ENCODE measurements at places on chromosomes 7 and 10.
A peak's percentile ranks its signal among the peaks of the same experiment; 100 is the strongest.

DNA sequence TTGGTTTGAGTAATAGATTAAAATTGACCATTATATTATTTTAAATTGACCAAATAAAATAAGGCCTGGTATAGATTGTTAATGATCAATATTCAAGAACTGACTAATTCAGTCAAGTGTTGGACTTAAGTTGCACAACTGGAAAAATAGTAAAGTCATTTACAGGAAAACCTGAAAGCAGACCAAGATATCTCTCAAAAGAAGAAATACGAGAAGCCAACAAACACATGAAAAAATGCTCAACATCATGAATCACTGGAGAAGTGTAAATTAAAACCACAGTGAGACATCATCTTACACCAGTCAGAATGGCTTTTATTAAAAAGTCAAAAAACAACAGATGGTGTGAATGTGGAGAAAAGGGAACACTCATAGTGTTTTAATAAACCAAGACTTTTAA, 80.4 kb upstream of the MALRD1 start:
- no peak for DNase-seq

- DNase-seq, result no peak
Observed at GRCh38 chr7:14806891-14807290, 95.7 kb downstream of the DGKB start.

DNA sequence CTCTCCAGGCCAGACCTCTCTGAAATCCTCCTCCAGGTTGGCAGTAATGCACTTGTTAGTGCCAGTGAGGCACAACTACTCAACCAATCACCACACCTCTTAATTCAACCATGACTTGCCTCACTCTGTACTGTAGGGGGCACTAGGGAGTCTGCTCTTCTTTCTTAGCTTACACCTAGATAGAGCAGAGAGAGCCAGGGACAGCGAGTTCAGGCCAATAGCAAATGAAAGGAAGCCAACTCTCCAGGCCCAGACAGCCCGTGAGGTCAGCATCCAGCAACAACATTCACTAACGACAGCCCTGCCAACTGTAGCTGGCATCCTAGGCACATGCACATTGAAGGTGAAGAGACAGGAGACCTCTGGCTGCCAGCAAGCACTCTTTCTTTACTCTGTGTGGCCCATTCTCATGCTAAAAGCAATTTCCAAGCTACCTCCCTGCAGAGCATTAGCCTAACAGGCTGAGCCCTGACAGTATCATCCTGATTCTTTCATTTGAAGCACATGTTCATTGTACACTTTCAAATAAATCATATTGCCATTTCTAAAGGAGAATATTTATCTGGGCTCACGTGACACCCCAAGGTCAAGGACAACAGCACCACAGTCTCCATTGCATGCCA, 136.3 kb downstream of the DPY19L1 start:
- DNase-seq, result no peak

DNA sequence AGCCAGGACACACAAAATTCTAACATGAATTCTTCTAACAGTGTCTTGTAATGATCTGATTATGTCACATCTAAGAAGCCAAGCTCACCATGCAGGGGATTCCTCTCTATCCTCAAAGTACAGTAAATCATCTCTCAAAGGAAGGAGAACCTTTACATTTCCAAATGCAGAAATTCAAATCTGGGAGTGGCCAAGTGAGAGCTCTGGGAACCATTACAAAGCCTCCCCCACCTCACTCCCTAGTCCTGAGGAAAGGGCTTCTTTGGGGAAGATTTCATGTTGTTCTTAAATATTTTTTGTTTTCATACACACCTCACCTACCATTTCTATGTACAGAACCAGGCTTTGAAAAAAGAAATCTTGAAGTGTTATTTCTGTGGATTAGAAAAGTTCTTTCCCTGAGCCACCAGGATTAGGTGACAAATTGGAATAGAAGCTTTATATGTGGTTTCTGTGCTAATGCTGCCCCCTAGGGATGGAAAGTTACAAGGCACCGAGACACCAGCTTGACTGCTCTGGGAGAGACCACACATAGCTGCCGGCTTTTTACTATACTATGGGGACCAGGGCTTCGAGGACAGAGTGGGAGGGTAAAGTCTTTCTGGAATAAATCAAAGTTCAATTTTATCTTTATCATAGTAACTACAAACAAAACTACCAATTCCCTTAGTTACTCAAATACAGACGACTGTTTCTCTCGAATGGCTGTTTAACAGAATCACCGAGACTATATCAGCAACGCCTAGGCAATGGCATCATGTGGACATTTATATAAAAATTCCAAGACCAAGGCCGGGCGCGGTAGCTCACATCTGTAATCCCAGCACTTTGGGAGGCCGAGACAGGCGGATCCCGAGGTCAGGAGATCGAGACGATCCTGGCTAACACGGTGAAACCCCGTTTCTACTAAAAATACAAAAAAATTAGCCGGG, 116.1 kb downstream of the RNF216 start:
- DNase-seq, result peak; percentile 46

- DNase-seq, result no peak
Observed at GRCh38 chr10:17455015-17455520, 673 bp upstream of the ST8SIA6 start.

DNA sequence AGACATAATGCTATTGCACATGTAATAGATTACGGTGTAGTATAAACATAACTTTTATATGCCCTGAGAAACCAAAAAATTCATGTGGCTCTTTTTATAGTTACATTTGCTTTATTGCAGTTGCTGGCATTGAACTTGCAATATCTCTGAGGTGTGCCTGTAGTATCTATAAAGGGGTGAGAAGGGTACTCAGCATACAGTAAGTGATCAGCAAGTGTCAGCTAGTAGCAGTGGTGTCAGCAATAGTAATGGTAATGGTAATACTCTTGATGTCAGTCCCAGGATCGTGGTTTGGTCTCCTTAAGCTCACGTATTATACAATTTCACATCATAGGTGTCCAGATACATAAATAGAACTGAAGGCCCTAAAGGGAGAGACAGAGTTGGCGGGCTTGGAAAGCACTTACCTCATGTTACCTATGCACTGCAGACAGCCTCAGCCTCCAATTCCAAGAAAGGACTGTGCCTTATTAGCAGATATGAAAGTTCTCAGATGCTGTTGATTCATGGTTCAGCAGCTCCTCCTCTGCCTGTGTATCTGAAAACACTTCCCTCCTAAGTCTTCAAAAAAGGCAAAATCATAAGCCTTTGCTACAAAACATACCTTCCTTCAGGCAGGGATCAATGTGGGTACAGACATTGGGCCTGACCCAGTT, 6.6 kb upstream of the GIMAP7 start:
- no peak for DNase-seq

DNA sequence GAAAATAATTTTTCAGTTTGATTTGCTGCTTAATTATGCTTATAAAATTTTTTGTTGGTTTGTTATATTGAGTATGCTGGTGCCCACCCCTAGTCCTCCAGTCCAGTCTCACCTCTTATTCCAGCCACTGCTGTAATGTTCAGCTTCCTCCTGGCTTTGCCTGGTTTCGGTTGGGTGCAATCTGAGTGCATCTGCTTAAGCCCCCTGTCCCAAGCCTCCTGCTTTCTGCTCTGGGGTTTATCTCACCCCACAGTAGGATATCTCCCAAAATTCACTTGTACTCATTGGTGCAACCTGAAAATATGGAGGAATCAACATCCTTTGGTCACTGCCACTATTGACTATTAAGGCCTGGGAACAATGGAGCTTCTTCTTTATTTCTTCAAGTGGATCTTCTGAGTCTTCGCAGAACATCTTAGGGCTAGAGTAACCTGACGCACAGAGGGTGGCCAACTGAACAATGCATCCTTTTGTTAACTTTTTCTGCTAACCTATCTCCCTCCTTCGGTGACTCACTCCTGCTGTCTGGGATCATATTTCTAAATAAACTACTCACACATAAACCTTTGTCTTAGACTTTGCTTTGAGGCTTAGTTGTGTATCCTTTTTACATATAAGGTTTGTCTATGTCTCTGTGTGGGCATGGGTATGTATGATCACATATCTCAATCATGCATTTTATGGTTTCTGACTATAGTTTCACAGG, 19.1 kb upstream of the SOSTDC1 start:
- DNase-seq, result no peak

GRCh38 chr7:6284055-6284400, 11.6 kb upstream of the CYTH3 start:
- DNase-seq, result no peak

GRCh38 chr10:125344573-125345171, 184.3 kb upstream of the CTBP2 start:
- DNase-seq, result no peak

DNA sequence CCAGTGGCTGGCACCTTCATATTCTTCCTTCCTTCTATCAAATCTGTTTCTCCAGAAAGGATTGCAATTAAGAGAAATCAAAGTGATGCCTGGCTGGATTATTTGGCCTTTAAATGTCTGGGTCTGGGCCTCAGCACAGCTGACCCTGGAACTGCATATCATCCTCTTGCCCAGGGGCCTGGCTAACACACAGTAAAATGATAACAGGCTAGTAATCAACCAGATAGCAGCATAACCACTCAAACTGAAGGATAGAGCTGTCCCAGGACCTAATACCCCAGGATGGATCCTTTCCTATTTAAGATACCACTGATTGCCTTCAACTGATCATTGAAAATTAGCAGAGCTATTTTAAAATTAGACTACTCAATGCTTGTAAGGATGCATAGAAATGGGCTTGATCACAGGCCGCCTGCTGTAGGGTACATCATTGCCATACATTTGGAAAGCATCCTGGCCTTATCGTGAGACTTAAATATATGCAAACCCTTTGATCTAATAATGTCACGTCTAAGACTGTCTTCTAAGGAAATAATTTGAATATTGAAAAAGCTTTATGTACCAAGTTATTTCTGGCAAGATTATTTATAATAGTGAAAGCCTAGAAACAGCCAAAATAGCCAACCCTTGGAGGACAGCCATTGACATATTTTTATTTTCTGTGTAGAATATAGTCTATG, 144.0 kb upstream of the CHST15 start:
- DNase-seq, result no peak

DNA sequence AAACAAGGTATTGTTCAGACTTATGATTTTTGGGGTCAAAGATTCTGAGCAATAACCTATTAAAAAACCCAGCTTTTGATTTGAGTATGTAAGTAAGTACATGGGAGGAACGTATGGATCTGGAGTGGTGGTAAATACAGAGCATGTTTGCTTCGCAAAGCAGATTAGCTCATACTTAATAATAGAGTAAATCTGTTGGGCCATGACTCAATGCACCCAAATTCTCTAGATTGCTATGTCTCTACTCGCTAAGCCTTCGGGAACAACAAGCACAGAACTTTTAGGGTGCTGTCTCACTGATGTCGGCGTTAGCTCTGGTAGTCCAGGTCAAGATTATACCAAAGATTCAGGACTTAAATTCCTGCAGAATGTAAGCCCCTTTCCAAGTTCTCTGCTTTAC, 807 bp upstream of the MINPP1 start:
- no peak for DNase-seq

GRCh38 chr10:5895804-5896203, 5.8 kb downstream of the FBH1 start:
- DNase-seq, result no peak

DNA sequence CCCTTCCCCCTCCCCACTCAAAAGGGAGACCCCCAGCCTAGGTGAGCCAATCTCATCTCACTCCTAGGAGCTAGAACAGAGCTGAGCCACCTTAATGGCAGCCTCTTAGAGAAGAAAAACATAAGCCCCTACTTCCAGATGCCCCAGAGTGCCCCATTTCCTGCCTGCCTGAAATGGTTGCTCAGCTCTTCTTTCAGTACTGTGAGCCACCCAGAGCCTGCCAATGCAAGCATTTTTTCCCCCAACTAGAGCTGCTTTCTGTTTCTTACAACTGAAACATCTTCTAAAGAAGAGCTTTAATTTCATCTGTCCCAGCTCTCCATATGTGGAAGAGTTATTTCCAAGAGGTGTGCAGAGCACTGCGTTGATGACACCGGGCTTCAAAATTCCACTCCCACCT, 136.7 kb downstream of the PLPP4 start:
- DNase-seq, result no peak

DNA sequence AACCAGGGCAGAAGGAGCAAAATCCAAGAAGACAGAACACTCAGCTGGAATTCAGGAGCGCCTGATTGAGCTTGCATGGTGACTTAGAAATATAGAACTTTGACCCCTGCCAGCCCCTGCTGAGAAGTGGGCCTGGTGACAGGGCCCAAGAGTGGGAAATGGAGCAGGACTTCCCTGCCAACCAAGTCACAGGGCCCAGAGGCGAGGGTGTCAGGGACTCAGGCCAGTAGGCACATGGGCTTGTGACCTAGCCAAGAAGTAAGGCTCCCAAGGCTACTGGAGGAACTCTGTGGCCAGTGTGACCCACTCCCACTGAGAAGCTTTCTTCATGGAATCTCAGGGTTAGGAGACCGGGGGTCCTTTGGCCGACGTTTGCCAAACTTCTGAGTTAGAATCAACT, 31.9 kb downstream of the LRRC20 start:
- no peak for DNase-seq

- no peak for DNase-seq
Observed at GRCh38 chr7:79730971-79731370, 277.5 kb upstream of the MAGI2 start.

DNA sequence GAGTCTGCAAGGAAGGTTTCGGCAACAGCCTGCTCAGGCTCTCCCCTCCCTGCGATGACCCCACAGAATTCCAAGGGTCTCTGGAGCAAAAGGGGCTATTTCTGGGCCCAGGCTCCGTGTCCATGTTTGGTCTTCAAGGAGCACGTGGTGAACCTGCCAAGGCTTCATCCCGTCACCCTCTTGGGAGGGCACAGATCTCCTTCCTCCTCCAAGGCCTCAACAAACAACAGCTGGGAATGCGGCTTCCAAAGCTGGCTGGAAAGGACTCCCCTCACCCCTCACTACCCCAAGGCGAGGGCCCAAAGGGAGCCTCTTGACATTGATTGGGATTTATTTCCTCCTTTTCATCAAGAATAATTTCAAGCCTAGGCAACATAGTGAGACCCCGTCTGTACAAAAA, 14.0 kb upstream of the KPNA7 start:
- no peak for DNase-seq

DNA sequence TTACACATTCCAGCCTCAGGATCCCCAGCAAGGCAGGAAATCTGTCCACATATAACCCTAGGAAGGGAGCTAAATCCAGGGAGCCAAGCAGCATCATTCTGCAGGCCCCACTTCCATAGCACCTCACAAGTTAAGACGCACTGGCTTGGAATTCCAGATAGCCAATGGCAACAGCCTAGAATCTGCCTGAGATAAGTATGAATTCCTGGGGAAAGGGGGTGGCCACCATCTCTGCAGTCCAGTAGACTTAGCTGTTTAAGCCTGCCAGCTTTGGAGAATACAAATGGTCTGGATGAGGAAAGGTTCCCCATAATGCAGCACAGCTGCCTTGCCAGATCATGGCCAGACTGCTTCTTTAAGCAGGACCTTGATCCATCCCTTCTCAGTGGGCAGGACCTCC, 179.4 kb upstream of the PRSS1 start:
- DNase-seq, result no peak

GRCh38 chr7:1555813-1556543, at the start of gene TMEM184A:
Gene TMEM184A, minus strand, starts transcription at chr7:1556205. Its CDS starts 721 bp downstream, at chr7:1555484.
- DNase-seq, result peak; percentile 62

GRCh38 chr10:104306897-104307296, 31.4 kb downstream of the ITPRIP start:
- DNase-seq, result no peak

GRCh38 chr10:132443605-132443982, 46.6 kb downstream of the PWWP2B start:
- peak; percentile 80 for DNase-seq

Measured in activated naive CD8-positive, alpha-beta T cell treated with anti-CD3 and anti-CD28 coated beads for 36 hours (primary cell).